AG08396 (cell line): ENCODE measurements at places on chromosomes 13 and 19.

DNA sequence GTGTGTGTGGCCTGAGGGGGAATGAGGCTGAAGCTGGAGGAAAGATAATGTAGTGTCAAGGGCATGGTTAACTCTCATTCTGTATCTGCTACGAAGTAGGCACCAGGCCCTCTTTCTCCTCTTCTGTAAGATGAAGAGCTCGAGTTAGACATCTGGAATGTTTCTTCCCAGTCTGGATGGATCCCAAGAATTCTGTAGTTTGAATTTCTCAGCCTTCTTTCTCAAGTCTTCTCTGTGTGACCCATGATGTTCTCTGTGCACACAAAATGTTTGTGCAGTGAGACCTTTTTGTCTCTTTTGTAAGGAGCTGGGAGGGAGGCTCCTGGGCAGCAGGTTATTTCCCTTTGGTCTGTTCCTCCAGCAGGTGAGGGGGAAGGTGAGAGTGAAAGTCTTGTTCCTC lies 13.7 kb downstream of the FGF9 start:
- DNase-seq, result no peak

GRCh38 chr19:18269070-18269723 lies 5.1 kb downstream of the IQCN start:
- no peak for DNase-seq

DNA sequence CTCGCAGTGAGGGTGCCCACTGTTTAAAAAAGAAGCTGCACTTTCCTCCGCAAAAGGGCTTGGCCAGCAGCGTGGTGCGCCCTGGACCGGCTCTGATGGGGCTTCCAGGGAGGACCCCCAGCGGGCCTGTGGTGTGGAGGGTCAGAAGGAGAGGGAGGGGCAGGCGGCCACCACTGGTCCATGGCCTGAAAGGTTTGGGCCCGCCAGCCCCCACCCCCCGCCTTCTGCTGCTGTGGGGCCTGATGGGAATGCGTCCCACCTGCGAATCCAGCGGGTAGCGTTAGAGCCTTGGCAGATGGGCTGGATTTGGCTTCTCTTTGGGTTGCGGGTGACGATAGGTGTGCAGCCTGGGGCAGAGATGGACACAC lies 34.7 kb downstream of the TMEM255B start:
- DNase-seq, result no peak

DNA sequence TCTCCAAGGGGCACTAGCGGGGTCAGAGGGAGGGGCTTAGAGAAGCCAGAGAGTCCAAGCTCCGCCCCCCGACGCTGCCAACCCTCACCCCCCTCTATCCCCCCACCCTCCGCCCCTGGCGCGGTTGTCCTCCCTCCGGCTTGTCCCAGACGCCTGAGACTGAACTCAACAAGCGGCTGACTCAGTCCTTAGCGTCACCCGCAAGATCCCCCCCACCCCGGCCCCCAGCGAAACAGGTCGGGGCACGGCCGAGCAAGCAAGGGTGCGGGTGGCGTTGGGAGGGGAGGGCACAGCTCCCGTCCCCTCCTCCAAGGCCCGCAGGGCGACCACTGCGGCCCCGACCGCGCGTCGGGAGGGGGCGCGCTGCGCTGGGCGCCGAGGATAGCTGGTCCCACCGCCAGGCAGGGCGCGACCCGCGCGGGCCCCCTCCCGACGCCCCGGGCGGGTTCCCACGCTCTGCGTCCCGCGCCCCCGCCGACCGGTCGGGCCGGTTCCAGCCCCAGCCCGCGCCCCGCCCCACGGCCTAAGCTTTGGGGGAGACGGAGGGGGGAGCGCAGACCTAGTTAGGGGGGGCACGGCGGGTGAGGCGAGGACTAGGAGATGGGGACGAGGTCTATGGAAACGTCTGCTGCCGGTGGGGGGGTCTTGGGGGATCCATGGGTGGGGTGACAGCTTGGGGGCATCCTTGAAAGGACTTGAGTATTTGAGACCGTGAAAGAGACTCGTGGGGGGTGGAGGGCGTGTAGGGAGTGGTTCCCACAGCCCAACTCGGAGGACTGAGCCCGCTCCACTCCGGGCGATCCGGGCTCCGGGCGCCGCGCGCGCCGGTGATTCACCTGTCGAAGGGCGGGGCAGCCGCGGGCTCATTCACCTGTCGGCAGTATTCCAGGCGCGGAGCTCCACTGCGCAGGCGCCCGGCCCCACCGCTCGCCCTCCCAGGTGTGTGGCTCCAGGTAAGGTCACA lies 5.1 kb downstream of the NOTCH3 start:
- DNase-seq, result peak; percentile 91

DNA sequence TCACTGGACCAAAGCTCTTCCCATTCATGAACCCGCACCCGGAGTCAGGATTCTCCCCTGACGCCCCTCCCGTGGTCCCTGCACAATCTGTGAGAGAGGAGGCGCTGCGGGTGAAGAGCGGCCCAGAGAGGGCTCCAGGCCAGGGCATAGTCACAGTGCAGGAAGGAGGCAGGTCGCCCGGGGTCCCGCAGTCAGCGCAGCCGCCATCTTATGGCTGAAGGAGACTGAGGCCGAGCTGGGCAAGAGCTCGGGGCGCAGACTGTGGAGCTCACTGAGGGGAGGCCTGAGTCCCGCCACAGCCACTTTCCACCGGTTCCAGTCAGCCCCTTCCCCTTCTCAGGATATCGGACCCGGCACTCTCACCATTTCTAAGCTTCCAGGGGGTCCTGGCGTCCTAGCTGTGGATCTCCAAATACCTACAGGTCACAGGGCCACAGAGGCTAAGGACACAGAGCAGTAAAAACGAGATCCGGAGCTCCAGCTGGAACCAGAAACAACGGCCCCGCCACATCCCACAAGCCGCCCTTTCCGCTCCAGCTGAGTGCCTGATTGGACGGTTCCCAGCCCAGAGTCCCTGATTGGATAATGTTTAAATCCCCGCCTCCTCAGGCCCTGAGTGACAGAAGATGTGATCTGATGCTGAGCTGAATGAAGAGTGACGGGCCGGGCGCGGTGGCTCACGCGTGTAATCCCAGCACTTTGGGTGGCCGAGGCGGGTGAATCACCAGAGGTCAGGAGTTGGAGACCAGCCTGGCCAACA lies at the start of gene ZNF99:
Gene ZNF99 (minus strand): TSS at position 501 of the 760 bp plus-strand sequence. CDS start 135 bp downstream, at position 366.
- DNase-seq, result no peak

DNA sequence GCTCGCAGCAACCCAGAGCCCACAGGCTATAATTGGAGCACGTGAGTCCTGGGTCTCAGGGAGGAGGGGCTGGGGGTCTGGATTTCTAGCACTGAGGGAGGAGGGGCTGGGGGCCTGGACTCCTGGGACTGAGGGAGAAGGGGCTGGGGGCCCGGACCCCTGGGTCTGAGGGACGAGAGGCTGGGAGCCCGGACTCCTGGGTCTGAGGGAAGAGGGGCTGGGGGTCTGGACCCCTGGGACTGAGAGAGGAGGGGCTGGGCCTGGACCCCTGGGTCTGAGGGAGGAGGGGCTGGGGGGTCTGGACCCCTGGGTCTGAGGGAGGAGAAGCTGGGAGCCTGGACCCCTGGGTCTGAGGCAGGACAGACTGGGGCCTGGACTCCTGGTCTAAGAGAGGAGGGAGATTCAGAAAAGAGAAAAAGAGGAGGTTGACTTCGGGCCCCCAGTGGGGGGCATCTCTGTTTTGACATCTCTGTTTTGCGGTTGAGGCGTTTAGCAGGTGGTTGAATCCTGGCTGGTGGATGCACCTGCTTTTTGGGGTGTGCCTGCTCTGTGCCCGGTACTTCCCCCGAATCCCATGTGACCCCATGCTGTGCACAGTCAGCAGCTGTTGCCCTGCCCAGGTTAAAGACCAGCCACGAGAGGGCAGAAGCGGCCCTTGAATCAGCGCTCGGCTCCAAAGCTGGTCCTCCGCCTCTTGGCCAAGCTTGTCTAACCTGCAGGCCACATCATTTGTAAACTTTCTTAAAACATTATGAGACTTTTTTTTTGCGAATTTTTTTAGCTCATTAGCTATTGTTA lies 10.5 kb downstream of the PVR start:
- DNase-seq, result peak; percentile 39

GRCh38 chr13:97221466-97221865 lies 667 bp upstream of the MBNL2 start:
- no peak for DNase-seq

DNA sequence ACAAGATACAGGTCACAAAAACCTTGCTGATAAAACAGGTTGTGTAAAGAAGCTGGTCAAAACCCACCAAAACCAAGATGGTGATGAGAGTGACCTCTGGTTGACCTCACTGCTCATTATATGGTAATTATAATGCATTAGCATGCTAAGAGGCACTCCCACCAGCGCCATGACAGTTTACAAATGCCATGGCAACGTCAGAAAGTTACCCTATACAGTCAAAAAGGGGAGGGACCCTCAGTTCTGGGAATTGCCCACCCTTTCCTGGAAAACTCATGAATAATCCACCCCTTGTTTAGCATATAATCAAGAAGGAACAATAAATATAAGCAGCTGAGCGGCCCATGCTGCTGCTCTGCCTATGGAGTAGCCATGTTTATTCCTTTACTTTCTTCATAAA lies 434.1 kb downstream of the ZNF536 start:
- no peak for DNase-seq

- DNase-seq, result no peak
Observed at GRCh38 chr13:29877456-29878078, 27.1 kb upstream of the UBL3 start.

GRCh38 chr13:33146843-33147611 lies 130.8 kb downstream of the KL start:
- DNase-seq, result no peak

DNA sequence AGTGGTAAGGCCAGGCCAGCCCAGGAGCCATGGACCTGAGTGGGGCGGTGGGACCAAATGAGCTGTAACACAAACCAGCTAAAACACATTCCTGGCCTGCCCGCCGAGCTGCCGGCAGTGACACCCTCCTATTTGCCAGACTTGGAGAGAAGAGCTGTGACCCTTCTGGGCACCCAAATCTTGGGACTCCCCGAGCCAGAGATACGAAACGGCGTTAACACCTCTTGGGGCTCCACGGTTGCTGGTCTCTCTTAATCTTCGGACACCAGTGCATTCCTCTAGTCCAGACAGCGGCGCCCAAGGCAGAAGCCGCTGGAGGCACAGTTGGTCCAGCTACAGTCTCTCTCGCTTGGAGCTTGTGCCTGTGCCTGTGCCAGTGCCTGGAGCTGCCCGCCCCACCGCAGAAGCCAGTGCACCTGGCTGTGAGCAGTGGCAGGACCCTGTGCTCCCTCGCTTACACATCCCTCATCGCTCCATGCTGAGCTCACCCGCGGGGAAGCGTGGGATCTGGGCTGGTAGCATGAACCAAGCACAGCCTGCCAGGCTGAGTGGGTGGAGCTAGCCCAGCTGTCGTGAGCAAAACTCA lies 147.2 kb upstream of the KLHL1 start:
- no peak for DNase-seq

DNA sequence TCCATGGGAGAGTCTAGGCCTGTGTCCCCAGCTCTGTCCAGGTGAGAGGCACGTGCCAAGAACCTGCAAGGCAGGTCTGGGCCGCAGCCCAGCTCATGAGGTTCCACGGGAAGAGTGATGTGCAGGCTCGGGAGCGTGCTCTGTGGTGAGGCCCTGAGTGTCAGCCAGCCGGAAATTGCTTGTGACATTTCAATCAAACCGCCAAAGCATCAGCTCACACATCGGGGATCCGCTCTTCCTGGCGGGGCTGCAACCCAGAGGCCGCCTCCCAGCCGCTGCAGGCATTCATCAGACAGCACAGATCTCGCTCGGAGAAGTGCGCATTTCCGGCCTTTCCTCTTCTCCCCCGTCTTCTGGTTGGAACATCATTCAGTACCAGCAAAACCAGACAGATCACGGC lies 109.3 kb downstream of the KDM4B start:
- no peak for DNase-seq

GRCh38 chr19:40394816-40395210 lies 4.8 kb upstream of the HIPK4 start:
- DNase-seq, result no peak

- DNase-seq, result no peak
Observed at GRCh38 chr13:85317781-85318180, 481.4 kb downstream of the SLITRK6 start.

- DNase-seq, result no peak
Observed at GRCh38 chr19:1304197-1304924, 18.7 kb downstream of the EFNA2 start.

DNA sequence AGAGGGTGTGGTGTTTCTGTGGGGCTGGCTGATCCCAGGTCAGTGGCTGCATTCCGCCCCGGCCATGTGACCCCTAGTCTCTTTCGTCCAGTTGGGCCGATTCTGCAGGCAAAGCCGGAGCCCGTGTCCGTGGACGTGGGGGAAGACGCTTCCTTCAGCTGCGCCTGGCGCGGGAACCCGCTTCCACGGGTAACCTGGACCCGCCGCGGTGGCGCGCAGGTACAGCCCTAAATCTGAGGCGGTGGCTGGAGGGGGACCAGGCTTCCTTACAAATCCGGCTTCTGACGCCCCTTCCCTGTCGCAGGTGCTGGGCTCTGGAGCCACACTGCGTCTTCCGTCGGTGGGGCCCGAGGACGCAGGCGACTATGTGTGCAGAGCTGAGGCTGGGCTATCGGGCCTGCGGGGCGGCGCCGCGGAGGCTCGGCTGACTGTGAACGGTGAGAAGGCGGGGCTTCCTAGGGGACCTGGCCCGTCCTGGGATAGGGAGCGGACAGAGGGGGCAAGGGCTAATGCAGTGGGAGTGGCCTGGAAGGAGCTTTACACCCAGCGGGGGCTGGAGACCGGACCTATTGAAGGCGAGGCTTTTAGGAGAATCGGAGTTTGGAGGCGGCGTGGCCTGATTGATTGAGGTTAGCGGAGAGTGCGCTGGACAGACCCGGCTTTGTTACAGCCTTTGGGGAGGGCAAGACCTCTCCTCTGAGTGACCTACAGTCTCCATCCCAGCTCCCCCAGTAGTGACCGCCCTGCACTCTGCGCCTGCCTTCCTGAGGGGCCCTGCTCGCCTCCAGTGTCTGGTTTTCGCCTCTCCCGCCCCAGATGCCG lies 4.3 kb downstream of the KIRREL2 start:
- DNase-seq, result no peak

- DNase-seq, result no peak
Observed at GRCh38 chr13:49110913-49111170, 109.3 kb upstream of the MLNR start.

GRCh38 chr13:101695870-101696516 lies 243.5 kb downstream of the ITGBL1 start:
- no peak for DNase-seq

DNA sequence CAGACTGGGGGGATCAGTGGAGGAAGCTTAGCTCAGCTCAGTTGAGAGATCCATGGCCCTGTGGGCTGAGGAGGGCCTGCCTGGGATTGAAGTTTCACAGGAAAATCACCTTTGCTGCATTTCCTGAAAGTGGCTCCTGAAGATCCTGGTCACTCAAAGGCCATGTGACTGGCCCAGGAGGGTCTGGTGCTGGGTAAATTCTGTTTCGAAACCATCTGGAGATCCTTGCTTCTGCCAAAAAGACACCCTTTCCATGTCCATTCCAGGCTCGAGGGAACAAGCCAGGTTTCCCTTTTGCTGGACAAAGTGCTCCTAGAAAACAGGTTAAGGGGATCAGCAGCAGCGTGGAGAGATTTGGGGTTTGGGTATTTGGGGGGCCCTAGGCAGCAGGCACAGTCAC lies 293.3 kb downstream of the ZNF536 start:
- no peak for DNase-seq

GRCh38 chr13:21079761-21080592 lies 18.6 kb upstream of the LATS2 start:
- DNase-seq, result peak; percentile 69

GRCh38 chr13:30697996-30698401 lies 37.3 kb upstream of the ALOX5AP start:
- no peak for DNase-seq
